ENCODE measurements at places on chromosomes 13 and 19.

GRCh38 chr13:45704854-45705695, 3.0 kb downstream of the CBY2 start:
- DNase-seq = no peak
- peaks cover 61% of the 10 kb centered on the region for H3K27me3 ChIP-seq
- H3K4me1 ChIP-seq = peaks cover 6% of the 10 kb centered on the region
- no peak overlapping the region for H3K27ac ChIP-seq
- H3K36me3 ChIP-seq = no peaks in the 10 kb centered on the region

GRCh38 chr13:112003941-112004340, 63.0 kb upstream of the SOX1 start:
- peaks cover 50% of the 10 kb centered on the region for H3K27me3 ChIP-seq
- no peaks in the 10 kb centered on the region for H3K4me1 ChIP-seq
- no peak overlapping the region for H3K4me3 ChIP-seq
- H3K36me3 ChIP-seq = no peaks in the 10 kb centered on the region
- no peak overlapping the region for H3K27ac ChIP-seq
- no peak for DNase-seq

DNA sequence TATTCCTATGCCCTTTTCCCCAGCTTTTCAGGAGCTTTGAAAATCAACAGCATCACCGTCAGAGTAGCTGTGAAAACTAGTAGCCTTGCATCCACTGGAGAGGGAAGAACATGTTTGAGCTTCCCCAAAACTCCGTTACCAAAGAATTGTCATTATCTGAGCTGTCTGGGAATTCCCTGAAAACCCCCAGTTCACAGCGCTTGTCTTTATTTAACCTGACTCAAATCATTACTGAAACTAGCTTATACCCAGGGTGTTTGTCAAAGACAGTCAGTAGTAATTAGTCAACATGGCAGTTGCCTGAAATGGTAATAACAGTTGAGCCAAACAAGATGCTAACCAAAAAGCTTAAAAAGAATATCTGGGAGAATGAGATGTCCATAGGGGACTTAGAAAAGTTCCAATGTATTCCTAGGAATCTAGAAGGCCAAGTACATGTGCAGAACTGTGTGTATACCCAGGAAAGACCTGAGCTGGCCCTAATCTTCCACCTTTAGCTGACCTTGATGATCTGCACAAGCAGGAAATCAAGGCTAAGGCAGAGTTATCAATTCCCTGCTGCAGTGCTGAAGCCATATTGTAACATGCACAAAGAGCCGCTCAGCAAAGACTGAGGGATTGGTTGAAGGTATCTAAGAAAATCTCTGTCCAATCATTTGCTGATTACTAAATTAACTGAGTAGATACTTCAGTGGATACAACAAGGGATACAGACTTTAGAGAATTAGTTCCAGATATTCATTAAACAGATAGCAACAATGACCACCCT, 130.8 kb downstream of the KL start:
- no peak overlapping the region for H3K4me3 ChIP-seq
- H3K4me1 ChIP-seq = peaks cover 22% of the 10 kb centered on the region
- no peaks in the 10 kb centered on the region for H3K27me3 ChIP-seq
- DNase-seq = no peak
- no peak overlapping the region for H3K27ac ChIP-seq

- peaks cover 6% of the 10 kb centered on the region for H3K27me3 ChIP-seq
- no peaks in the 10 kb centered on the region for H3K36me3 ChIP-seq
- H3K27ac ChIP-seq = no peak overlapping the region
- no peak for DNase-seq
- H3K4me1 ChIP-seq = no peaks in the 10 kb centered on the region
Measured at GRCh38 chr19:3145909-3146676, 10.3 kb downstream of the GNA15 start.

All from type B pancreatic cell (in vitro differentiated cells).